ENCODE measurements at places on chromosomes 3 and 15. TPM values are rescaled to one million over a fixed set of nuclear protein-coding genes. Genes with fewer than 3 reads are reported as not detected.

- DNase-seq: no peak
Measured at GRCh38 chr15:101048581-101049030, 129.4 kb downstream of the LRRK1 start.

DNA sequence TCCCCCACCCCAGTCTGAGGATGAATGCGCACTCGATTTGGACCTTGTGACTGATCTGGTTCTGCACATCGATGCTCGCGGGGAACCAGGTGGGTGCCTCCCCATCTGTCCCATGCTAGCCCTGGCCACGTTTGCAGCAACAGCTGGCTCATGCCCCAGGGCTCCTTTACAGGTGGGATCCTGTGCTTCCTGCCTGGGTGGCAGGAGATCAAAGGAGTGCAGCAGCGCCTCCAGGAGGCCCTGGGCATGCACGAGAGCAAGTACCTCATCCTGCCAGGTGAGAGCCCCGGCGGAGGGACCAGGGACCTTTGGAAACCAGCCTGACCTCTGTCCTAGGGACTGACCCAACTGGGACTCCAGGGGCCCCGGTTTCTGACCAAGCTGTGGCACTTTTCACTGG lies 44.3 kb downstream of the DHX30 start:
- no peak for DNase-seq

GRCh38 chr3:160279657-160280056 lies 54.4 kb downstream of the C3orf80 start:
- no peak for DNase-seq

DNA sequence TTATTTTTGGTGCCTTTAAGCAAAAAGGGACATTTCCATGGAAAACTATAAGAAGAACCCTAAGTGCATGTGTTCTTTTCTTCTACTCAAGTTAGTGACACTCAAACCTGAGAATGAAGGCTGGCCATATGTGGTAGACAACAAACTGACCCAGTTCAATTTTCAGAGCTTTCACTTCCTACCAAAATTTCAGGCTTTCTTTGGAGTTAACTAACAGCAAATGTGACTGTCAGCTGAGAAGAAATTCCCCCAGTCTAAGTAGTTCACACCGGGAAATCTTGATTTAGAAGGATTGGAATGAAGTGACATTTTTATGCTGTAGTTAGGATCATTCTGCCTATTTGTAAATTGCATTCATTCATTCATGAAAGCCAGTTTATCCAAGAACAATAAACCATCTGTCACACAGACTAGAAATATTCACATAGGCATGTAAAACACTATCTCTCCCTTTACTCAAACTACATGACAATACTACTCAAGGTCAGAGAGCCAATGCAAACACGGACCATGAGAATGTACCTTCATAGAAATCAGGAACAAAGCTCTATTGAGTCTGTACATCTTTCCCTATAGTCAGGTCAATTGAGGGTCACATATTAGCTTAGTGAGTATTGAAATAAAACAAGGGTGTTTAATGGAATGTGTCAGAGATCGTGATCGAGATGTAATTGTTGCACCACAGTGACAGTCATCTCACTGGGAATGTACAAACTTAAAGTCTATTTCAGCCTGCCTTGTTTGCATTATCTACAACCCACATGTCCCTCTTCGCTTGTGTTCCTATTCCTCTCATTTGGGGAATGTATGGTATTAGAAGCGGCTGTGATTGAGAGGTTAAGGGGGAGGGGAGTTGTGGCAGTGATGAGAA lies 113.8 kb upstream of the TGFBR2 start:
- DNase-seq: no peak

- DNase-seq: no peak
Measured at GRCh38 chr3:58092521-58092920, 84.3 kb downstream of the FLNB start.

DNA sequence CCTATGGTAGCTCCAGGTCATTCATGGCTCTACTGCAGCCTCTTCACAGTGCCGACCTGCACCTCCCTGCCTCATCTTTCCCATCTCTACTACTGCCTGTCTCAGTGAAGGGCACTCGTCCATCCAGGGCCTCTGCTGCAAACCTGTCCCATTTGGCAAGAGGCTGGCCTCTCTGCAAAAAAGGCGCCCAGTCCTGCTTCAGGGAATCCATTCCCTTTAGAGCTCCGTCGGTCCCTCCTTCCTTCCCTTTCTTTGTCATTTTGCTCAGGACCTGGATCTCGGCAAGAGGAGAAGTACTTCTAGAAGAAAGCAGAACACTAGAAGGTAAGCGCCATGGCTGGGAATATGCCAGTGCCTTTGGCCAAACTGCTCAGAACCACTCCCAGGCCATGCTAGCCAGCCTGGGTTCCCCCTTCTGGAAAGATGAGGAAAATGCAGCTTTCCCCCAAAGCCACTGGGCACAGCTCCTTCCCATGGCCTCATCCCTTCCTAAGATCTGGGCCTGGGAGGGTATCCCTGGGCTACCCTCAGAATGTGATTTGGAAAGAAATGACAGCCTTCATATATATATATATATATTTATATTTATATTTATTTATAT lies 6.4 kb upstream of the ISL2 start:
- peak; percentile 61 for DNase-seq

The SLC24A5 gene
- not detected for polyA plus RNA-seq

The HIGD2B gene
- not detected for polyA plus RNA-seq

The KNG1 gene
- polyA plus RNA-seq: not detected

The FAM174B gene
- 8.7 TPM for polyA plus RNA-seq

All from small intestine (tissue), 16 donors.